ENCODE measurements at places on chromosomes 4 and X. TPM values are rescaled to one million over a fixed set of nuclear protein-coding genes. Genes with fewer than 3 reads are reported as not detected.

GAGE12J gene
- total RNA-seq: not detected

- no peak for DNase-seq
- H3K4me3 ChIP-seq: no peak overlapping the region
- H3K27me3 ChIP-seq: no peaks in the 10 kb centered on the region
These were observed 527.9 kb downstream of the SPRY1 start for GRCh38 chr4:123924536-123924935.

G3BP2 gene
- 204 TPM for total RNA-seq

DNA sequence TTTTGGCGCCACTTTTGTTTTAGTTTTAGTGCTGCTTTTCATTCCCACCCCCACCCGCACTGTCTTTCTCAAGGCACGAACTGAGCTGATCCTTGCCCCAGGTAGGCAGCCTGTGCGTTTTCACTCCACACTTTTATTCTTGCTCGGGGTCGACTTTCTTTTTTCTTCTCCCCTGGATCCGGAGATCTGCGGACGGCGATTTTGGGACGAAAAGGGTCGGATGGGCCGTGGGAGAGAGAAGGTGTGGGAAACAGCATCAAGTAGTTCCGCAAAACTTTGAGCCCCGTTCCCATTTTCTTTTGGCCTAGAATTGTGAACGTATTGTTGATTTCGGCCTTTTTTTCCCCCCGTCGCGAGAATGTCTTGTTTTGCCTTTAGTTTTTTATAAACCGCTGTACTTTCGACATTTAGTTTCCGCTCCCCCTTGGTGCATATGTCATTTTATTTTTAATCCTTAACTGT lies 531 bp downstream of the STAG2 start:
- H3K36me3 ChIP-seq: no peaks in the 10 kb centered on the region
- peaks cover 35% of the 10 kb centered on the region for H3K4me1 ChIP-seq
- DNase-seq: no peak
- H3K27me3 ChIP-seq: peaks cover 6% of the 10 kb centered on the region
- H3K4me3 ChIP-seq: peak overlapping the region; percentile 92

GRCh38 chr4:177315767-177316464 lies 6.2 kb downstream of the NEIL3 start:
- no peak overlapping the region for H3K4me3 ChIP-seq
- peaks cover 34% of the 10 kb centered on the region for H3K4me1 ChIP-seq
- DNase-seq: no peak
- H3K36me3 ChIP-seq: peaks cover 13% of the 10 kb centered on the region

CACNA1F gene
- total RNA-seq: 0.05 TPM

PHOX2B gene
- 28.4 TPM for total RNA-seq

DNA sequence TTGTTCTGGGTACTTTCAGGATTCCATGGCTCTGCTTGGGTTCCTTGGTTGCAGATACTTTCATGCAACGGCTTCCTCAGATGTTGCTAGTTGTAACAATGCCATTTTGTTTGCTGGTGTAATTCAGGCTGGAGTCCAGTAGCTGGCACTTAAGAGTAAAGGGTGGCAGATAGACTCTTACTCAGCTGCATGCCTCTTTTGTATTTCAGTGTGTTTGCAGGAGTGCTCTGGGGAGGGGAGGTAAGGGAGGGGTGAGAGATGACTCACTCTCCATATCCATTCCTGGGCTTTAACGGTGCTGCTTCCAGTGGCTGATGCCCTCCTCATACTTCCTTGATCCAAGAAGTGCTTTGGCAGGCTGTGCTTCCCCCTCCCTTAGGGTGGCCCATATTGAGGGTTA lies 155.2 kb downstream of the ZNF330 start:
- DNase-seq: no peak
- peaks cover 4% of the 10 kb centered on the region for H3K4me1 ChIP-seq
- no peak overlapping the region for H3K4me3 ChIP-seq

GRCh38 chr4:16438986-16439385 lies 212.7 kb upstream of the TAPT1 start:
- H3K27me3 ChIP-seq: no peaks in the 10 kb centered on the region
- no peak overlapping the region for H3K4me3 ChIP-seq
- no peak for DNase-seq
- no peaks in the 10 kb centered on the region for H3K36me3 ChIP-seq
- H3K4me1 ChIP-seq: no peaks in the 10 kb centered on the region
- no peak overlapping the region for H3K27ac ChIP-seq

DNA sequence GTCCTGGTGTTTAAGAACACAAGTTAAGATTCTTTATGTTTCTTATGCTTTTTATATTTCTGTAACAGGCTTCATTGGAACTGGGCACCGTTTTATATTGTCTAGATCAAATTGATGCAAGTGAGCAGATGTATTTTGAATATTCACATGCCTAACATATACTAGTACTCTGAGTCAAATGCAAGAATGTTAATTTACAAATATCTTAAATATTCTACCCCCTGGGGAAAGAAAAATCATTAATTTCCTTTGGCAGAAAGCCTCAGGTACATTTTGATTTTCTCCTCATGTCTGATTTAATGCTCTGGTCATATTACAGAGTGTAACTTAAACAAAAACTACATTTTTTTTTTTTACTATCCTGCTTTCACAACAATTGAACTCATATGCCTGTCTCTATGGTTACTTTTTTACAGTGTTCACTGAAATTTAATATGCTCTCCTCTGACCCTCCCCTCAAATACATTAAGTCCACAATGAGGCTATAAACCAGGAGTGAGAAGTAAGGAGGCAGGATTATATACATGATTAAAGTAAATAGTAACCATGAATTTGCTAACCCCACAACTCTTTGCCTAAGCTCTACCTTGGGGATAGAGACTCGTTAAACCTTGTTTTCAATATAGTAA lies 2.4 kb upstream of the NSUN7 start:
- no peak overlapping the region for H3K4me3 ChIP-seq
- no peak for DNase-seq
- H3K27me3 ChIP-seq: peaks cover 24% of the 10 kb centered on the region
- no peaks in the 10 kb centered on the region for H3K36me3 ChIP-seq

MTNR1A gene
- total RNA-seq: 1.2 TPM

GRCh38 chr4:150439451-150439933 lies 142.5 kb upstream of the MAB21L2 start:
- DNase-seq: no peak
- no peaks in the 10 kb centered on the region for H3K4me1 ChIP-seq
- H3K27me3 ChIP-seq: no peaks in the 10 kb centered on the region
- no peak overlapping the region for H3K4me3 ChIP-seq
- H3K27ac ChIP-seq: no peak overlapping the region

COPS4 gene
- 50.1 TPM for total RNA-seq

DNA sequence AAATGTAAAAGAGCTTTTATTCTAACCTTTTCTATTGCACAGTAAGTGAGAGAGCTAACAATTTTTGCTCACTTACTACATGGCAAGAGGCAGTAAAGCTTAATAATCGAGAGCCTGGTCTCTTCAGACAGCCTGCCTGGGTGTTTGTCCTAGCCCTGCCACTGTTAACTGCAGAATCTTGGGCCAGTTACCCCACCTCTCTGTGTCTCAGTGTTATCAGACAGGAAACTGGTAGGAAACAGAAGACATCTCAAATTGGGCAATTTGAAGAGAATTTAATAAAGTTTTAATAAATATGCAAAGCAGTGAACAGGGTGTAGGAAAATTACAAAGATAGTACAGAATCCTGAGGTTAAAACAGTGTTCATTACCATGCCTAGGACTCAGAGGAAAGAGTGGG lies 13.4 kb downstream of the STAP1 start:
- H3K27ac ChIP-seq: no peak overlapping the region
- no peak for DNase-seq
- H3K36me3 ChIP-seq: no peaks in the 10 kb centered on the region

GTPBP6 gene
- 81.3 TPM for total RNA-seq

LRCH2 gene
- total RNA-seq: 16.4 TPM

DNA sequence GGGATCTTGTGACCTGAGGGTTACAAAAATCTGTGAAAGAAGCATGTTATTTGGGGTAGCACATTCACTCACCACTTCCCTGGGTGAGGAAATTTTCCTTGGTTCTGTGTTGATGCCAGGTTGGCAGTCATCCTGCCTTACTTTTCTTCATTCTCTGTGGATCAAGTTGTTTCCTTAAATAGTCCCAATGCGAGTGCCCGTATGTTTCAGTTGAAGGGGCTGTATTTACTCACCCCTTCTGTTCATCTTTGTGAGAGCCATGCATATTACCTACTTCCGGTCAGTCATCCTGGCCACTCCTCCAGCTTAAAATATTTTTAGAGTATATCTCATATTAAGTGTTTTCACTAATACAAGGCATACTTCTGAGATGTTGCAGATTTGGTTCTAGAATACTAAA lies 2.6 kb upstream of the UGT2B7 start:
- H3K4me1 ChIP-seq: no peaks in the 10 kb centered on the region
- H3K36me3 ChIP-seq: no peaks in the 10 kb centered on the region
- no peak for DNase-seq
- no peak overlapping the region for H3K27ac ChIP-seq
- H3K27me3 ChIP-seq: no peaks in the 10 kb centered on the region

DNA sequence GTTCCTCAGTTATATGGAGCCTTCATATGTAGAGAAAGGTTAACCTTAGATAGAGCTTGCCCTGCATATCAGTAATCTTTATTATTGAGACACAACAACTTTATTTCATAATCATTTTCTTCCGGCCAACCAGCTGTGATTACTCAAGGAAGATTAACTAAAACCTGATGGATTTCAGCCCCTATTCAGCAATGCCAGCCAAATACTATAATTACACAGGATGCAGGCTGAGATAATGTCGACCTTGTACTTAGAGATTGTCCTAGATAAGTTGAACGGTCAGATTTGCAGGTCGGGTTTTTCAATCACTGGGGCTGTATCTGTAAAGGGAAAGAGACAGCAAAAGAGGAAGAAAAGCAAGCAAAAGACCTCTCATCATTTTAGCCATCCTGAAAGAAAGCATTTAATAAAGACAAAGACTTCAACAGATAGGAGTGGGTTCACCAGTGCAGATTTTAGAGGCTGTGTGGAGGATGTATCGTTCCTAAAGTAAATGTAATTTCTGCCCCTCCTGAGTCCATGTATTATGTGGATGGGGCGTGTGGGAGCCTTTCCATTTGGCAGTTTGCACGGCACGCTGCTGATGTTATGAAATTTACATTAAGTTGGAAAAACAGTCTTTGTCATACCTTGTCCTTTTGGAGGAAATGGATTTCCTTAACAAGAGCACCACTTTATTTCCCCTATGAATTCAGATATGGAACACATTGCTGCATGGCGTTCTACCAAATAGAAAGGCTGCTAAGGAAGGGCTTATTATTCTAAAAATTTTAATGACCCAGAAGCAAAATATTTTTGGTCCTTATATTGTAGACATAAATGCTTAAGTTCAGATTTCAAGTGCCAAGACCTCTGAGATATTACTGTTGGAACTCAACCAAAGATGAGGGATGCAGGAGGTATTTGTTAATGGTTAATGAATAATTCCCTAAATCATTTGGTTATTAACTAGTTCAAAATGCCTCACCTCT lies 496.7 kb downstream of the SPRY1 start:
- H3K27me3 ChIP-seq: no peaks in the 10 kb centered on the region
- peaks cover 20% of the 10 kb centered on the region for H3K4me1 ChIP-seq
- no peak overlapping the region for H3K27ac ChIP-seq
- DNase-seq: no peak

MSX1 gene
- total RNA-seq: 2.2 TPM

ZNF732 gene
- 5.1 TPM for total RNA-seq

All from neural crest cell (in vitro differentiated cells).